ENCODE measurements at places on chromosomes 3 and 15. TPM values are rescaled to one million over a fixed set of nuclear protein-coding genes. Genes with fewer than 3 reads are reported as not detected.

DNA sequence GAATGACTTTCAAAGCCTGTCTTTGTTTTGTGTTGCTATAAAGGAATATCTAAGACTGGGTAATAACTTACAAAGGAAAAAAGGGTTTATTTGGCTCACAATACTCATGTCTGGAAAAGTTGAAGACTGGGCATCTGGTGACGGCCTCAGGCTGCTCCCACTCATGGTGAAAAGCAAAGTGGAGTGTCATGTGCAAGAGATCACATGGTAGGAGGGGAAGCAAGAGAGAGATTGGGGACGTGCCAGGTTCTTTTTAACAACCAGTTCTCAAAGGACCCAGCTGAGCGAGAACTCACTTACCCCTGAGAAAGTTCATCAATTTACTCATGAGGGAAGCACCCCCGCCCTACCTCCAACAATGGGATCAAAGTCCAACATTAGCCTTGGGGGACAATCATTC, 929.4 kb downstream of the ROBO1 start:
- DNase-seq = no peak

DNA sequence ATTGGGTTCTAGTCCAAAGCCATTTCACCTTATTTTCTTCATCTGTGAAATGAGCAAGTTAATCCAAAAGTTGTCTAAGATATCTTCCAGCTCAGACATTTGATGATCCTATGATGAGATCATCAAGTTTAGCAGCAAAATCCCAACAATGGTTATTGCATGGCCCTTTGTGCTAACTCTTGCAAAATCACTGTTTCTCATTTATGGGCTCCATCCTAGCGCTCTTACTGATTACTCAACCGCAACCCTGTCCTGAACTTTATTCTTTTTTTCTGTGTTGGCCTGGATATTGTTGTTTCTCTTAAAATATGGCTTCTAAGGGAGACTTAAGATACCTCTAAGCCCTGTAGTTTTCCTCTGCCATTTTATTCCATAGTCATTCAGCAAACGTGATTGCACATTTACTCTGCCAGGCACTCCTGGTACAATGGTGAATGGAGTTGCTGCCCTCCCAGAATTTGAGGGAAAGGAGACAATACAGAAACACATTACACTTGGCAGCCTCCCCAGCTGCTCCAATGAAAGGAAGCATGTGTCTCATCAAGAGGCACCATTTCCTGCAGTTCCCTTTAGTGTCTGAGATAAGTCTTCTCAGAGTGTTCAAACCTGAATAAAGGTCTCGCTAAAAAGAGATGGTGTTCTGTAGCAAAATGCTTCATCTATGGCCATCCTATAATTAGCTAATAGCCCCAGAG, 4.4 kb downstream of the GXYLT2 start:
- no peak for DNase-seq

- DNase-seq = no peak
Observed at GRCh38 chr3:34155108-34155507, 356.7 kb downstream of the PDCD6IP start.

GRCh38 chr3:72482589-72483321, 365.5 kb downstream of the SHQ1 start:
- peak; percentile 88 for DNase-seq

DNA sequence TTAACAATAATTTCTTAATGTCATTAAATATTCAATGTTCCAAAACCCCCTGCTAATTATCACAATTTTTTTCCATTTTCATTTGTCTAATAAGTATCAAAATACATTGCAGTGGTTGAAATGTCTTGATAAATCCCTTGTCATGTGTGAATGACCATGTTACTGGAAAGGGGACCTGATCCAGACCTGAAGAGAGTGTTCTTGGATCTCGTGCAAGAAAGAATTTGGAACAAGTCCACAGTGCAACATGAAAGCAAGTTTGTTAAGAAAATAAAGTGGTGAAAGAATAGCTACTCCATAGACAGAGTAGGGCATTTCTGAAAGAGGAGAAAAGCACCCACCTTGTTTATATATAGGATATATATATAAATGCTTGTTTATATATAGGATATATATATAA, 10.4 kb upstream of the SELENOK start:
- no peak for DNase-seq

Gene C3orf49
- total RNA-seq = not detected

Gene PAK2
- 32.9 TPM for total RNA-seq

Gene CD200
- total RNA-seq = 12.1 TPM

Data from hematopoietic multipotent progenitor cell (in vitro differentiated cells).